RPMI7951 (cell line): ENCODE measurements at places on chromosomes 12 and 14. TPM values are rescaled to one million over a fixed set of nuclear protein-coding genes. Genes with fewer than 3 reads are reported as not detected.
A peak's percentile ranks its signal among the peaks of the same experiment; 100 is the strongest.

The PYGL gene
- 40.2 and 48.3 TPM in 2 replicates for total RNA-seq

GRCh38 chr12:57148469-57149244 lies 1.2 kb upstream of the LRP1-AS start:
- peak; percentile 75 for DNase-seq

The TOMM20L gene
- not detected in 2 replicates for total RNA-seq

- no peak for DNase-seq
These were observed 146.8 kb upstream of the TMTC1 start for GRCh38 chr12:29930503-29930902.

The PRKAG1 gene
- total RNA-seq = 81.3 and 89.6 TPM in 2 replicates

DNA sequence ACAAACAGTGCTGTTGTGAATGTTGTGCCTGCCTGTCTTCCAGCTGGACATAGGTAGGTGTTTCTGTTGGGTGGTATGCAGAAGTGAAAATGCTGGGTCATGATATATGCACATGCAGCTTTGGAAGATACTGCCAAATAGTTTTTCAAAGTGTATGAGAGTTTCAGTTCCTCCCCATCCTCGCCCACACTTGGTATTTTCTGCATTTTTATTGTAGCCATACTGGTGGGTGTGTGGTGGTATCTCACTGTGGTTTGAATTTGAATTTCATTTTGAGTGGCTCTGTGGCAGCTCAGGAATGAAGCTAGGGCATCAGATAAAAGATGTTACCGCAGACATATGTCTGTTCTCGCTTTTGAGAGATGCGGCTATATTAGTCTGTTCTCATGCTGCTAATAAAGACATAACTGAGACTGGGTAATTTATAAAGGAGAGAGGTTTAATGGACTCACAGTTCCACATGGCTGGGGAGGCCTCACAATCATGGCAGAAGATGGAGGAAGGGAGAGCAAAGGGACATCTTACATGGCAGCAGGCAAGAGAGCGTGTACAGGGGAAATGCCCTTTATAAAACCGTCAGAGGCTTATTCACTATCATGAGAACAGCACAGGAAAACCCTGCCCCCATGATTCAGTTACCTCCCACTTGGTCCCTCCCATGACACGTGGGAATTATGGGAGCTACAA lies 183.1 kb downstream of the CAND1 start:
- no peak for DNase-seq

DNA sequence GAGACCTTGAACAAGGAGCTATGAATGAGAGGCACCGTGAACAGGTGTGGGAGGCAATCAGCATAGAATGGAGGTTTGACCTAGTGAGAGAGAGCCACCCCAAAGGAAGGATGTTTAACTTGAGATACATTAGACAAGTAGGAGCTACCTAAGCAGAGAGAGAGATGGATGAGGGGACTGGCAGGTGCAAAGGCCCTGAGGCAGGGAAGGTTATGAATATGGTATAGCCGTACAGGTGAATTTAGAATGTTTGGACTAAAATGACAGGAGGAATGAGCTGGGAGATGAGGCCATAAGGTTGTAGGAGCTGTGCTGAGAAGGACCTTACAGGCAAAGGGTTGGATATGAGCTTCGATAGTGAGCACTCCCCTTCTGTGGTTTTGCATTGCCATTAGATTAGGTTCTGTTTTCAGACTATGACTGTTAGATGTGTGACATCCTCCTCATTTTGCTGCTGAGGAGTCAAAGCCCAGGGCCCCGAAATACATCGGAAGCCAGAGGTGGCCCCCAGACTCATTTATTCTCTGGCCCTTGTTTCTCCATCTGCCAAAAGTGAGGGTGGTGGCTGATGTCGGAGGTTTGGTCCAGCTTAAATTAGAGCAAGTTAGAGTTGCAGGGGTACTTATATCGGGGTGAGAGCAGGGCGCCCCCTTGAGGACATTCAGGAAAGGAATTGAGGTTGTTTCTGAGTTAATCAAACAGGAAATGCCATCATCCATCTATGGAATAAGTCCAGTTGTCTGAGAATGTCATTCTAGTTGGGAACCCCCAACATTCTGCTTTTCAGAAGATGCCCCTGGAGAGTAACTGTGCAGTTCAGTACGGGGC lies 29.4 kb downstream of the SLC24A4 start:
- DNase-seq = no peak

The CREBL2 gene
- total RNA-seq = 25.4 and 26.2 TPM in 2 replicates

The PROX2 gene
- not detected in 2 replicates for total RNA-seq

DNA sequence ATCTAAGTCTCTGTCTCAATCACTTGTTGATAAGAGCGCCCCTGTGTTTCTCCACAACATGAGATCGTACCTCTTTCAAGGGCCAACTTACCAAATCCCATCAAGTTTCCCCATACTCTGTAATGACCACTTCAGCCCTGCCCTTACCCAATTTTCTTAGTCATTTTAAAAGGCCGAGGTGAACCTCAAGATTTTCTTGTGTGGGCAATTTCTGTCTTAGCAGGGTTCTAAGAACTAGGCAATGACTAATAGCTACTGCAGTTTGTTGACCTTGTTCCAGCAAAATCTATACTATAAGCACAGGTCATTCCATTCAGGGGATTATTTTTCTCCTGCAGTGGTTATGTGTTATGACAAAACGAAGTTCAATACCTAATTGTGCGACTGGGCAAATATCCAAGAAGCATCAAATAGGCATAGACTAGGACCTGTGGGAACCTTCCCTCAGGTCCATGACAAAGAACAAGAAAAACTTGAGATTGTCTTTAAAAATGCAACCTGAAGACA lies 359.8 kb downstream of the PCNX1 start:
- DNase-seq = peak; percentile 48

DNA sequence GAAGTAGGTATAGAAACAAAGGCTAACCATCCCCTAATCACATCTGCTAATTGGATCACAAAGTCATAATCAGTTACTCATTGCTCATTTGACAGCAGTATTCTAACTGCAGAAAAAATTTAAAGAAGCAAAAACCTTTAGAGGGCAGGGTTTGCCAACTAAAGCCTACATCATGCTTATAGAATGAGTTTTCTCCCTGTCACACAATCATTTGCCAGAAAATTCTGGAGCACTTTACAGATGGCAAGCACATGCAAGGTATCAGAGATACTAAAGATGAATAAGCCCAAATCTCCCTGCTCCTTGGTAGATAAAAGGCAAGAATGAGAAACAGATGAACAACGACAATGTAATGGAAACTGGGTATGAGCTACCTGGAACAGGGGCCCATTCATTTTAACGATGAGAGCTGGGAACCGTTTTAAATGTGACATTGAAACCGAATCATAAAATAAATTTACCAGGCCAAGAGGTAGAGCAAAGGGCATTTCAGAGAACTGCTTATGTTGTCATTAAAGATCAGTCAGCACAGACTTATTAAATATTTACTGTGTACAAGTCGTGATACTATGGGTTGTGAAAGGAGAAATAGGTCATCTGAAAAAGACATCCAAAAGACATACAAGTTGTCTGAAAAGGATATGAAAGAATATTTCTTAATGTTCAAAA lies 211.4 kb upstream of the ABCD2 start:
- no peak for DNase-seq

The PLD4 gene
- total RNA-seq = not detected in 2 replicates

DNA sequence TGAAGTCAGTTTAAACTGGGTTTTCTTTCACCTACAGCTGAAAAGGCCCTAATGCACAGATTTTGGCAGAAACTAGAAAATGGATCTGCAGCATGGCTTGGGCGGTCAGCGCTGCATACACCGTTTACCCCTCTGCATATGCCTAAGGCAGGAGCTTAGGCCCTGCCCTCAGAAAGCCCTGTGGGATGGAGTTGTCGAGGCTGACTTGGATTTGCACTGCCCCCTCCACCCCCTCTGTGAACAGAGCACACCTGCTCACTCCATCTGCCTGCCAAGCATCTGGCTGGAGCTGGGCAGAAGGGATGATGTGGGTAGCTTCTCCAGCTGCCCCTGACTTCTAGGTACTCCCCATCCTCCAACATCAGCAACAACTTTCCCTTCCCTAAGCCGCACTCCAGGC lies 41.9 kb downstream of the TTC7B start:
- no peak for DNase-seq

GRCh38 chr12:40261937-40262336 lies 37.1 kb downstream of the LRRK2 start:
- no peak for DNase-seq

The NKX2-8 gene
- total RNA-seq = not detected in 2 replicates

DNA sequence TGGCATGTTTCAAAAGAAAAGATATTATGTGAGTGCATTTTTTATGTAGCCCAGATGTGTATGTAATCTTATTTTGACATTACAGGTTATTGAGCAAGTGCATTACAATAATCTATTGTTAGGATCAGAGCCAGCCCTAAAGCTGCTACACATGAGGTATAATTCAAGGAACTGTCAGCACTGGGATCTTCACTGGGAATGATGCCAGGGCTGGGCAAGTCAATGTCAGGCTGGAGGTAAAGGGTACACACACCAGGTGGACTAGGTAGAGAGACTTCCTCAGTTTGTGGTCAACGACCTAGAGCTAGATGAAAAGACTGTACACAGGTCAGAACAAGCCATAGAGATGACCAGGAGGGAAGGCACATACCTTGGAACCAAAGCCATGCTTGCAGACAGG lies 15.4 kb downstream of the TRIM9 start:
- no peak for DNase-seq

DNA sequence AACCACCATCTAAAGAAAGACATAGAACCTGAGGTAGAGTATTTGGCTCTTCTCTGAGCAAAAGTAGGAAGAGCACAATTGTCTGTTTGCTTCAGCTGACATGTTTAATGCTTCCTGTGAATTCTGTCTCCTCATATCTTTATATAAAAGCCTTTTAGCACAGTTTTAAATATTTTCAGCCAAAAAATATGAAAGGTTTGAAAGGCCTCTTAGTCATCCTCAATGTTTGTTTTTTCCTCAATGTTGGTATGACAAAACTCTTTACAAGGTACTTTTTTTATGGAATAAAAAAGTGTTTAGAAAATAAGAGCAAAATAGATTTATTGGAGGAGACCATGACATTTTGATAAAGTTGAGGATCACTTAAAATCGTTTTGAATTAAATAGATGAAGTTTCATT lies 360.9 kb downstream of the NAV3 start:
- DNase-seq = no peak

- no peak for DNase-seq
These were observed 80.2 kb upstream of the RIN3 start for GRCh38 chr14:92433407-92433806.

The EID3 gene
- 0.68 and 0.72 TPM in 2 replicates for total RNA-seq

DNA sequence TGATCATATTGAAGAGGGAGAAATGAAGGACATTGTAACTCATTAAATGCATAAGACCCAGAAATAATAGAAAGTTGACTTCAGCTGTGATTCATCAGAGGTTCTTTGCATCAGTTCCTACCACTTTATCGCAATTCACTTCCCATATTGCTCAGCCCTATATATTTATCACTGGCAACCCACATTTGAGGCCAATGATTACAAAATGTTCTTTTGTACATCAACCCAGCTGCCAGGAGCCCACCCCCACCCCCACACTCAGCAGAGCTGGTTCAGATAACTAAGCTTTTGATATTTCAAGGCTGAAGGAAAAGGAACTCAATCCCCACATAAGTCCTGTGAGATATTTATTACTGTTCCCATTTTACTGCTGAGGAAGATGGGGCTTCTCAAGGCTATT lies 51.2 kb upstream of the TMPO start:
- DNase-seq = no peak

The OAS2 gene
- 19.4 and 27.5 TPM in 2 replicates for total RNA-seq

The HNF1A gene
- total RNA-seq = not detected in 2 replicates

The C12orf50 gene
- total RNA-seq = not detected in 2 replicates

DNA sequence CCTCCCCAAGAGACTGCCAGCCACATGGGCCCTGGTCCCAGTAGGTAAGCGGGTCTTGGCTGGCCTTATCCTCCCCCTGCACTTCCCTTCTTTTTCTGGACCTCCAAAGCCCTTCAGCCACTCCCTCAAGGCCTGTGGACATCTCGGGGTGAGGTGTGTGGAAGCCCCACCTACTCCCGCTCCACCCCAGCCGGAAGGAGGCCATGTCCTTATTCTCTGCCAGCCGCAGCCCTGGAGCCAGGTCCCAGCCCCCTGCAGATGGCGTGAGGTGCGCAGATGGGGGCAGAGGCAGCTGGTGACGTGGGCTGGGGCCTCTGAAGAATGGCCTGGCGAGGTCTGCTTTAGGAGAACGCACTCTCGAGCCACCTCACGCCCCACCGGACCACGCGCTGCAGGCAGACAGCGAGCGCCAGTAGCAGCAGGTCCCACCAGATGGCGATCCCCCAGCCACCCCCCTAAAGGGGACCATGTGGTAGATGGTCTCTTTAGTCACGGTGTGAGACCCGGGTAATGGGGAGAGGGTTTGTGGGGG lies 167.1 kb downstream of the TSPAN9 start:
- no peak for DNase-seq

GRCh38 chr12:15045451-15045850 lies 72.6 kb downstream of the PDE6H start:
- no peak for DNase-seq

- no peak for DNase-seq
These were observed 1260.3 kb downstream of the TMEM121 start for GRCh38 chr14:106786697-106787096.

- no peak for DNase-seq
These were observed 569.6 kb downstream of the AACS start for GRCh38 chr12:125634813-125635212.

The GRIN2B gene
- not detected in 2 replicates for total RNA-seq

- DNase-seq = no peak
These were observed 296.5 kb downstream of the ERC1 start for GRCh38 chr12:1287446-1287975.

GRCh38 chr12:73531752-73532151 lies 1005.9 kb upstream of the ATXN7L3B start:
- no peak for DNase-seq
